Left colon (tissue), 2 donors: ENCODE measurements at places on chromosomes 1 and 21.

- DNase-seq = no peak
Measured at GRCh38 chr1:191074881-191075280, 597.2 kb upstream of the BRINP3 start.

DNA sequence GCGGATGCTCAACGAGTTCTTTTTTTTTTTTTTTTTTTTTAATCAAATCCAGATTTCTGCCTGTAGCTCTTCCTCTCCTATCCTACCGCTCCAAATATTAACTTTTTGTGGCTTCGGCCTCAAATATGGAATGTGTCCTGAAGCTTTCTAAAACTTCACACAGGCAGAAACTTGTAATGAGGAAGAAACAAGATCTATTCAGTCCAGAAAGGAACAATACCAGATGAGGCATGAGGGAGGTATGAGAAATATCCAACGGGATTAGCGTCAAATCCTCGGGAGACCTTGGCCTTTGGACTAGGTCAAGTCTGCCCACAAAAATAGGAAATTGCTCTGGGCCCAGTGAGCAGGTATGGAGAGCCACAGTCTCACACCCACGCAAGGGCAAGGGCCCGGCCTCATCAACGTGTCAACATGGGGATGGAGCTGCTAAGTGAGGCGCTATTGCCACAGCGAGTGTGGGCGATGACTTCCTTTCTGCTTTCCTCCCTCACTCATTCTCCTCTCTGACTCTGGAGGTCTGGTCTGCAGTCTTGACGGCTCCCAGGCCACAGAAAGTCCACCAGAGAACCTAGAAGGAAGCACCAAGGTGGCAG is 66.6 kb downstream of the BCAR3 start:
- DNase-seq = peak; percentile 20

DNA sequence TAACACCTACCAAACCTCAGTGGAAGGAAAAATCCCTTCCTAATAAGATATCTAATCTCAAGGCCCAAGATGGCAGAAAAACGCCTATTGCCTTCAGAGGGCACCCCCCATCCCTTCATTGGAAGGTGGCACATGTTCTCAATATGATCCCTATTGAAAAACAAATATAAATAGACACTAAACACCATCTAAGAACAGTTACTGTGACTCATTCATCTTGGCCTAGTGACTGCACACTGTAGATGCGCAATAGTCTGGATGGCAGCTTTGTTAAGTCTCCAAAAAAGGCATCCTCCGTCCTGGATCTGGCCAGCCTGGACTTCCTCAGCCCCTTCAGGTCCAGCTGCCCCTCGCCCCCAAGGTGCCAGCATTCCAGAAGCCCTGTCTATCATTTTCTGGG is 121.9 kb downstream of the CAPN8 start:
- DNase-seq = no peak

DNA sequence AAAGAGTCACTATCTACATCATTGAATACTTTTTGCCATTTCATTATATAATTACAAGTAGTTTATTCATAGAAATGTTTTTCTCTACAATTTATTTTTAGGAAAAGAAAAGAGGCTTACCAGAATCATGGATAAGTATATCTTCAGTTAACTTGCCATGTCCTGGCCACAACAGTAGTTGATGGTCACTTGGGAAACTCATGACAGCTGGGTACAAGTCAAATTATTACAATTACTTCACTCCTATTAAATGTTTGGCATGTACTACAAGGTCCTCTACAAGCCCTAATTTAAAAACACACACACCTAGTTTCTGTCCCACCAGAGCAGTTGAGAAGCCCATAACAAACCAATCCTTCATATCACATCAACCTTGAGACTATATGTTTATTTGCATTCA is 29.4 kb downstream of the PALMD start:
- DNase-seq = no peak

GRCh38 chr1:118317842-118318614 is 133.0 kb upstream of the SPAG17 start:
- no peak for DNase-seq

DNA sequence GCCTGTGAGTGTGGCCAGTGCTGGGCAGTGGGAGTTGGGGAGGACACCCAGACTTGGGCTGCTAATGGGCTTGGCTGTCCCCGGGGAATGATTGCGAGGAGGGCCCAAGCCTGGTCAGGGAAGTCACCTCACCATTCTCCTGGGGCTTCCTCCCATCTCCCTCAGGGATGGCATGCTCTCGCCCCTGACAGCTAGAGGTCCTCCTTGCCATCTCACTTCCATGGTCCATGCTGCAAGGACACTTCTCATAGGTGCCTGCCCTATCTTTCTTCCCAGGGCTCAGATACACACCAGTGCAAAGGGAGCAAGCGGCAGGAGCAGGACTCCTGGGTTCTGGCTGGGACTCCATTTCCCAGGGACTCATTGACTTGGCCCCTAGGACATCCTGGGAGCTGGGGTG is 4.1 kb downstream of the NTRK1 start:
- no peak for DNase-seq

DNA sequence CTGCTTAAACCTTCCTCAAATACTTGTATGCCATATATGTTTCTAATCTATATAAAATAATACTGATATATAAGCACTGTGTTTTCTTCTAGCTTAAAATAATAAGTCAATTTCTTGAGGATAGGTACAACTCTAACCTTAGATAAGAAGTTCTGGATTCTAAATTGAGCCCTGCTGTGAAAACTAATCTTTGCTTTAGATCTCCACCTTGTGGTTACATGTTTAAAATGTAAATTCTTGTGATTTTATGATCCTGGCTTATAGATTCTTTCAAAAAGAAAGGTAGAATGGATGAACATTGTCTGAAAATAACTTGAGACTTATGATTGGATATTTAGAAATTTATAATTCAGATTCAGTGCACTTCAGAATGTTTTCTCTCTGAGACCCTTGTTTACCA is 38.9 kb upstream of the HMCN1 start:
- no peak for DNase-seq

DNA sequence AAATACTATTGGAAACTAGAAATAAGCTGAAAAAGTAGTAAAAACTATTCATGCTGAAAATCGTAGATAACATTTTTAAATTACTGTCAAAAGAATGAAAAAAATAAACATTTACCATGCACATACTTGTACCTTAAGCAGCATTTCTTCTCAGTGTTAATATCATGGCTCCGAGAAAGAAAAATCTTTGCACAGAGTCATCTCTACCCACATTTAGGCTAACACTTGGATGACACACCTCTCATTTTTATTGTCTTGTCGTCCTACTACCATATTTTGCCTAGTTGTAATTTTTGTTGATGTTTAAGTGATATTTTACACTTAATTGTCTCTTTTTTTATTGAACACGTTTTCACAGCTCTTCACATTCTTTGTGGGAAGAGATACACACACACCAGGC is 1.7 kb upstream of the TNFSF4 start:
- DNase-seq = no peak

- no peak for DNase-seq
Measured at GRCh38 chr1:74714429-74715235, 18.2 kb downstream of the CRYZ start.

- no peak for DNase-seq
Measured at GRCh38 chr1:242579528-242580235, 55.2 kb upstream of the PLD5 start.

DNA sequence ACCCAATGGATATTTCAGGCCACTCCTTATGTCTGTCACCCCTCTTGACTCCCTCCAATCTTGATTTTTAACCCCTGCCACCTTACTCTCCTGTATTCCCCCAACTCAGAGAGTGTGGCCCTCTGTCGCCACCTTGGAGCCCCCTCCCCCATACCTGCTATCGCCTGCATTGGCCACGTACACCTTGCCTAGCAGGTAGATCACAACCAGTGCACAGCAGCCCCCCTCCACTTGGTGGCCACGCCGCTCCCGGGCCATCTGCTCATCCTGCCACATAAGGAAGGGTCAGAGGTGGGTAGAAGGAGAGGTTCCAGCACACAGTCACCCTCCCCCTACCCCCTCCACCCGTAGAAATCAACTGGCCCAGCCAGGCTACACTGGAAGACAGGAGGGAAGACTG is 2.9 kb downstream of the PPM1J start:
- no peak for DNase-seq

DNA sequence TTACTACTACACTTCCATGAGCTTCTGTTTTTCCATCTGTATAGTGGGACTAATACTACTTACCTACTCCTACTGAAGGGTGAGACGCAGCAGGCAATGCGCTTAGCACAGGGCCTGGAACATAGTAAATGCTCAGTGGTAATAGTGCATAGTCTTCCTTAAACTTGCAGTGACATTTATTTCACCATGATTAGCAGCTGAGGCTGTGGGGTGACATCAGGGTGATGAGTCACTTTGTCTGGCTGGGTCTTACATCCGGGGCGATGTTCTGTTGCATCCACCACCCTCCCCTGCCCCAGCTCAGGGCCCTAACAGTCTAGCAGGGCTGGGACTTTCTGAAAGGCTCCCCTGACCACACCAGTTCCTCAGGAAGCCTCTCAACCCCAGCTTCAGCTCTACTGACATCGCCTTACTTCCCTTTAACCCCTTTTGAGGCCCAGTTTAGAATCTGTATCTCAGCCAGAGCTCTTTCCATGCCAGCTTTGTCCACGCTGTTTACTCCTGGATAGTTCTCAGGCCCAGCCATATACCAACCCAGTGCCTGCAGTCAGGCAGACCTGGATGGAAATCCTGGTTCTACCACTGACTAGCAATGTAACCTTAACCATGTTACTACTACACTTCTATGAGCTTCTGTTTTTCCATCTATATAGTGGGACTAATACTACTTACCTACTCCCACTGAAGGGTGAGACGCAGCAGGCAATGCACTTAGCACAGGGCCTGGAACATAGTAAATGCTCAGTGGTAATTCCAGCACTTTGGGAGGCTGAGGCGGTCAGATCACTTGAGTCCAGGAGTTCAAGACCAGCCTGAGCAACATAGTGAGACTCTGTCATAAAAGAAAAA is 66.3 kb downstream of the CD58 start:
- peak; percentile 60 for DNase-seq

DNA sequence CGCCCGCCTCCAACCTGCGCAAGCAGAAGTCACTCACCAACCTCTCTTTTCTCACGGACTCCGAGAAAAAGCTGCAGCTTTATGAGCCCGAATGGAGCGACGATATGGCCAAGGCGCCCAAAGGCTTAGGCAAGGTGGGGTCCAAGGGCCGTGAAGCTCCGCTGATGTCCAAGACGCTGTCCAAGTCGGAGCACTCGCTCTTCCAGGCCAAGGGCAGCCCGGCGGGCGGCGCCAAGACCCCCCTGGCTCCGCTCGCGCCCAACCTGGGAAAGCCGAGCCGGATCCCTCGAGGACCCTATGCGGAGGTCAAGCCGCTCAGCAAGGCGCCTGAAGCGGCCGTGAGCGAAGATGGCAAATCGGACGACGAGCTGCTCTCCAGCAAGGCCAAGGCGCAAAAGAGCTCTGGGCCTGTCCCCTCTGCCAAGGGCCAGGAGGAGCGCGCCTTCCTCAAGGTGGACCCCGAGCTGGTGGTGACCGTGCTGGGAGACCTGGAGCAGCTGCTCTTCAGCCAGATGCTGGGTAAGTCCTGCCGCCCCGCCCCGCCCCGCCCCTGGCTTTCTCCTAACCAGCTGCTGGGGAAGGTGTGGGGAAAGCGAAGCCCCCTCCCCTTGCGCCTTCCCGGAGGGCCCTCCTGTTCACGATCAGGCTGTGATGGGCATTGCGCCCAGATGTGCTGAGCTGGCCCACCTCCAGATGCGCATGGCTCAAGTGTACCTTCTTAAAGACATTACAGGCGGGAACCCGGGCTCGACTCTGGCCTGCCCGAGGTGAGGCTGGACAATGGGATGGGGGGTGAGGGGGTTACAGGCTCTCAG is 110.2 kb downstream of the NAV1 start:
- DNase-seq = no peak

DNA sequence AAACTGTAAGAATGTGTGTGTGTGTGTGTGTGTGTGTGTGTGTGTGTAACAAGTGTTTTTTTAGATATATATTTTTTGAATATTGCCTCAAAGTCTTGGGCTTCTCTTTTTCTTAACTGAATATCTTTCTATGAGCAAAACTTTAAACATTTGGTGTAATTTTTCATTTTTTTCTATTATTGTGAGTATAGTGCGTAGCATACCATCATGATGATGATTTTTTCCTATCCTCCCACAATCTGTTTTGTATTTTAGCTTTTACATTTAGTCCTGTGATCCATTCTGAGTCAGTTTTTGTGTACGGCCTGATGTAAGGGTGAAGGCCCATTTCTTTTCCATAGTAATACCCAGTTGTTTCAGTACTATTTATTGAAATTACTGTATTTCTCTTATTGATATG is 680.6 kb downstream of the TTLL7 start:
- no peak for DNase-seq

GRCh38 chr1:168824418-168825065 is 95.5 kb upstream of the DPT start:
- DNase-seq = no peak

- DNase-seq = no peak
Measured at GRCh38 chr1:186491336-186491735, 30.4 kb upstream of the PDC start.

DNA sequence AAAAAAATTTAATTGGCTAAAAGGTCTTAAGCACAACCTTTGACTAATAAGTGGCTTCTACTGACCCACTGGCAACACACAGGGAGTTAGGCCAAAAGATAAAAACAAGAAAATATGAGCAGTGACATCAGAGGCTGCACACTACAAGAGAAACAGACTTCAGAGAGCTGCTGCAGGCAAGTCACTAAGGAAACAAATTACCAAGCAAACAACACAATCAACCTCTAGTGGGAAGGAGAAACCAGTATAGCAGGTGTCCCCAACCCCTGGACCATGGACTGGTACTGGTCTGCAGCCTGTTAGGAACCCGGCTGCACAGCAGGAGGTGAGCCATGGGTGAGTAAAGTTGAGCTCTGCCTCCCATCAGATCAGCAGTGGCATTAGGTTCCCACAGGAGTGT is 20.8 kb upstream of the ENSA start:
- peak; percentile 71 for DNase-seq
